ENCODE measurements at places on chromosomes 12 and 14. TPM values are rescaled to one million over a fixed set of nuclear protein-coding genes. Genes with fewer than 3 reads are reported as not detected.

GRCh38 chr12:60191676-60192359 lies 596.0 kb downstream of the SLC16A7 start:
- DNase-seq, result no peak

DNA sequence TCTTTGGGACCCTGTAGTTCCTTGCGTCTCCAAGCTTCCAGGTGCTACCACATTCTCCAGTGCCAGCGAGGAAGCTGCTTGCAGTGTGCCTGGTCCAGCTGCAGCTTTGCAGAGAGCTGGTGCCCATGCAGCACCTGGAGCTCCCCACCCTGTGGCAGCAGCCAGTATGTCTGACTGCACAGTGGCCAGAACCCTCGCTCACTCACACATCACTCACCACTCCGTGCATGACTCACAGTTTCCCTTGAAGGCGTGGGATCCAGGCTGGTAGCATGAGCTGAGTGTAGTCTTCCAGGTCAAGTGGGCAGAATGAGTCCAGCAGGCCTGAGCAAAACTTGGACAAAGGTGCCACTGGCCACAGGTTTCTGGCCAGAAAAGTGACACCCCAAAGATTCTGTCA lies 33.6 kb downstream of the SDR9C7 start:
- DNase-seq, result no peak

Gene HELB
- 42.5 TPM for total RNA-seq

DNA sequence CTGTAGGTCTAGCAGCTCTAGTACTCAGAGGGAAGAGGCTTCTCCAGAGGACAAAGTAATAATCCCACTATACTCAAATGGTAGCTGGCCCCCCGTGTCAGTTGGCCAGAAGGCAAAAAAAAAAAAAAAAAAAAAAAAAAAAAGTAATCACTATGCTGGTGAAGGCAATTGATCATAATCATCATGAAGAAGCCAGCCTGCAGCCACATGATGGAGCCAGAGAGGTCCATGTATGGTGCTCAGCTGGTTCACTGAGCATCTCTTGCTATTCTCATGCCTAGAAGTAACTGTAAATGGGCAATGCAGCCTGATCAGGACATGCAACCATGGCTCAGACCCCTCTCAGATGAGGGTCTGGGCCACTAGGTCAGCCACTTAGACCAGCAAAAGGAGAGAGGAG lies 378.8 kb downstream of the MED13L start:
- DNase-seq, result no peak

DNA sequence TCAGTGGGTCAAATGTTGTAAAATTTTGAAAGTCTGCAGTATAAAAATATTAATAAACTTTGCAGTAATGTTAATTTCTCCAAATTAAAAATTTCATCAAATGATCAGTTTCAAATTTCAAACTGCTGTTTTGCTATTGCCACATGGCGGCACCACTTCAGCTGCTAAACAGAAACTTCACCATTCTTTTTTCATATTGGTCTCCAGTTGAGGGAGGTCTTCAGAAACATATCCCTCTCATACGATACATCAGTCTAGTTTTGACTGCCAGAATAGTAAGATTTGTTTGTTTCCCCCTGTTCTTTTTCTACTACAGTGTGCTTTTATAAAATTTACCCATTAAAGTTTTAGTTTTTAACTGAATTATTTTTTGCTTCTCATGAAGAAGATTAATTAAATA lies 4.2 kb upstream of the TRHDE start:
- no peak for DNase-seq

DNA sequence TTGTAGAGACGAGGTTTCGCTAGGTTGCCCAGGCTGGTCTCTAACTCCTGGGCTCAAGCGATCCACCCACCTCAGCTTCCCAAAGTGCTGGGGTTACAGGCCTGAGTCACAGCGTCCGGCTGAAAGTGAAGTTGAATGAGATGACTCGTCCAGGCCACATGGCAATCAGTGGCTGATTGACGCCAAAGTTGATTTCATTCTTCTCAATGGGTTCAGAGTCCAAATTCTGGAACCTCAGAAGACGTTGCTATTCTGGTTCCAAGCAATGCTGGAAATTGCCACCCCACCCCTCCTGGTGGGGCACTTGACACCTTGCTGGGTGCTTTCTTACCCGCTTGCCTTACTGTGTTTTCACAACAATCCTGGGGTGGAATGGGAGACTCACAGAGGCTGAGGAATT lies 14.9 kb downstream of the ABCB9 start:
- no peak for DNase-seq
